ENCODE measurements at places on chromosomes 7 and 10.

- no peak for DNase-seq
Measured at GRCh38 chr7:32680259-32681173, 185.2 kb downstream of the AVL9 start.

DNA sequence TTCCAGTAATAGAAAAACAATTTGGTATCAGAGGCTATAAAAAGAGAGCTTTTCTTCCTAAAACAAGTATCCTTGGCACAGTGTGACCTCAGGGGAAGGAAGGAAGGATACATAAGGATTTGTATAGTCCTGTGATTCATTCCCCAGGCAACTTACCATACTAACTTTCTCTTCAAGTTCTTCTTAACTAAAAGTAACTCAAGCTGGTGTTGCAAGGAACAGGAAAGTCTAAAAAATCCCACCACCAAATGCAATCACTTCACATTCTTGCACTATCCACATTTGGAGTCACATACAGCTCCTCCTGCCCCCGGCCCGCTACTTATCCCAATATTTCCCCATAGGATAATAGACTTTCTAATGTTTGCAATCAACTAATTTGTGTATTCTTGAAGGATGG lies 84.8 kb downstream of the PRKAG2 start:
- DNase-seq: no peak

GRCh38 chr7:76301000-76301399 lies 1.5 kb upstream of the HSPB1 start:
- DNase-seq: no peak

GRCh38 chr10:79149662-79150443 lies 81.1 kb downstream of the ZMIZ1 start:
- peak; percentile 90 for DNase-seq

- DNase-seq: peak; percentile 15
Measured at GRCh38 chr10:120943542-120943941, 92.4 kb downstream of the WDR11 start.

GRCh38 chr7:43847496-43847895 lies 21.8 kb downstream of the MRPS24 start:
- no peak for DNase-seq

- no peak for DNase-seq
Measured at GRCh38 chr7:132337450-132338080, 238.7 kb downstream of the PLXNA4 start.

DNA sequence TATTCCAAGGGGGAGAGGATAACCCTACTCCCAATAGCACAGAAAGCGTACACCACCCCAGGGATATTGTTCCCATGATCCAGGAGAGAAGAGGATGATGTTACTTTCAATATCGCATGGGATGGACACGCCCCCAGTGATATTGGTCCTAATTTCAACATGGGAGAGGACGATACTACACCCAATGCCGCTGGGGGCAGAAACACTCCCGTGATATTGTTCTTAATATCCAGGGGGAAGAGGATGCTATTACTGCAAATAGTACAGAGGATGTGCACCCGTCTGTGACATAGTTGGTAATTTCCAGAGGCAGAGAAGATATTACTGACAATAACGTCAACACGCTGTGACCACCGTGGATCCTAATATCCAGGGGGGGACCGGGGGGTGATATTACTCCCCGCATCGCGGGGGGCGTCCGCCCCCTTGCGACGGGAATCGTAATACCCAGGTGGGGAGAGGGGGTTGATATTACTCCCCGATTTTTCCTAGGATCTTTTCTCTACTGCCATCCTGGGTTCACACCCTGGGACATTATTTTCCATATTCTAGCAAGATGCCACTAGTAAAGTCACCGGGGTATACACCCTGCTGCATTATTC lies 16.6 kb downstream of the MEIG1 start:
- DNase-seq: peak; percentile 26

GRCh38 chr10:23399701-23400144 lies 39.2 kb upstream of the OTUD1 start:
- peak; percentile 23 for DNase-seq

GRCh38 chr10:115937768-115938056 lies 335.3 kb downstream of the GFRA1 start:
- DNase-seq: no peak

GRCh38 chr7:84666651-84667050 lies 472.1 kb upstream of the SEMA3A start:
- DNase-seq: no peak

DNA sequence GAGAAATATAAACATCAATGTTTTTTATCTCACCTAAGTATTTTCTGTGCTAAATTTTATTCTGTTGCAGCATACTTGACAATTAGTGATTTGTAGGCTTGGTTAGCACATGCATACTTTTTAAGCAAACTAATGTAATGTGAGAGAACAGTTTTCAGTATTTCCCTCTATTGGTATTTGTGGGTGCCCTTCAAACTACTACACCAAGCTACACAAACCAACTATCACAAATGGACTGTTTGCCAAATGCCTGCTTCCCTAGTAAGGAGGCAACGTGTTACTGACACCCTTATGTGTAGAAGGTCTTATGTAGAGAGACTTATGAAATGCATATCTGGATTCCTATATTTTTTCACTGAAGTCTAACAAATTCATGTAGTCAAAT lies 98.4 kb upstream of the FZD1 start:
- DNase-seq: no peak

DNA sequence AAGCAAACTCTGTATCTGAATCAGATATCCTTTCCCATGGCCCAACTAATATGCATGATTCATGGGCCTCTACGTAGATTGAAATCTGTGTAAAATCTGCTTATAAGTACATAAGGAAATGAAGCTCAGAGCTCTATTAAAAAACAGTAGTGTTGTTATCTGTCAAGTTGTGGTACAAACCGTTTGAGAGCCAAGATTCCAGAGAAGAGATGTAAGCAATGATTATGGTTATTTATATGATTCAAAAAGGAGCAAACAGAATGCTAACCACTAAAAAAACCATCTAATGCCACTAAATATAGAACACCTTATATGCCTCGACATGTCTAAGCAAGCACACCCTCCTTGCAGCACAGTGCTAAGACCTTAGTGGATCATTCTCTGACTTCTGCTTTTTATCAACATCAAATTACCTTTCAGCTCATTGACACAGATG lies 26.6 kb downstream of the RPP38 start:
- DNase-seq: no peak

- DNase-seq: no peak
Measured at GRCh38 chr10:83677795-83678194, 461.5 kb upstream of the GHITM start.

- no peak for DNase-seq
Measured at GRCh38 chr7:106883456-106884026, 18.5 kb downstream of the PIK3CG start.

DNA sequence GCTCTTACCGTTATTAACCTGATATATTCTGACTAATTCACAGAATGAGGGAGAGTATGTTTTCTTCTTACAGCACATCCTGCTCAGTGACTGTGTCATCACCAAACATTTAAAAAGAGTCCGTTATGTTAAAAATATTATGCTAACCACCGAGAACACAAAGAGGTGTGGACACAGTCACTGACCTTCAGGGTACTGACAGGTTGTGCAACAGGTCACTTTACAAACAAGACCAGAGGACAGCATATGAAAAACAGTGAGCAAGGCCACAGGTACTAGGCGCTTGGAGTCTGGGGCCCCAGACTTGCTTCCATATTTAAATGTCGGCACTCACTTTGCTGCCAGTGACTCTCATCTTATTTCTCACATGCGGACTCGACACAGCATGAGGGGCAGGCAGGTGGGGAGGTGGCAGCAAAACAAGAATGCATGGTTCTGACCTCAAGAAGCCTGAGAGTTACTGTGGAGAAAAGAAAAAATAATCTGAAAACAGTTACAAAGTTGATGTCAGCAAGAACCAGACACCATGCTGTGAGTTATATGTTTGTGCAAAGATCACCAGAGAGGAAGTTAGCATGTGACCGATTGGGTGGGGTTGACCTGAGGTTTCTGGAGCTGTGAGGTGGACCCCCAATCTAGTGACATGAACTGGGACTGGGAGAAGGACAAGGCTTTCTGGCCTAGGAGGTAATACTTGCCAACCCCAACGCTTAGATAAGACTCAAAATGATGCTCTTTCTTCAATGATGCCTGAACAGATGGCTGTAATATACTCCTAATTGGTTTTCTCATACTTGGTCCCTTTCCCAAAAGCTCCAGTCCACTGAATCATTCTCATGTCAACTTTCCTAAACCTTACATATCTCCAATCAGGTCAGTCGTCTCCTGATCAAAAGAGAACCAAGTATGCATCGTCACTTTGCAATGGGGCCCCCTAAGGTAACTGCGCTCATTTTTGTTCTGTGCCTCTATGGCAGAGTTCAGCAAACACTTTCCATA lies 102.4 kb downstream of the HIPK2 start:
- no peak for DNase-seq

DNA sequence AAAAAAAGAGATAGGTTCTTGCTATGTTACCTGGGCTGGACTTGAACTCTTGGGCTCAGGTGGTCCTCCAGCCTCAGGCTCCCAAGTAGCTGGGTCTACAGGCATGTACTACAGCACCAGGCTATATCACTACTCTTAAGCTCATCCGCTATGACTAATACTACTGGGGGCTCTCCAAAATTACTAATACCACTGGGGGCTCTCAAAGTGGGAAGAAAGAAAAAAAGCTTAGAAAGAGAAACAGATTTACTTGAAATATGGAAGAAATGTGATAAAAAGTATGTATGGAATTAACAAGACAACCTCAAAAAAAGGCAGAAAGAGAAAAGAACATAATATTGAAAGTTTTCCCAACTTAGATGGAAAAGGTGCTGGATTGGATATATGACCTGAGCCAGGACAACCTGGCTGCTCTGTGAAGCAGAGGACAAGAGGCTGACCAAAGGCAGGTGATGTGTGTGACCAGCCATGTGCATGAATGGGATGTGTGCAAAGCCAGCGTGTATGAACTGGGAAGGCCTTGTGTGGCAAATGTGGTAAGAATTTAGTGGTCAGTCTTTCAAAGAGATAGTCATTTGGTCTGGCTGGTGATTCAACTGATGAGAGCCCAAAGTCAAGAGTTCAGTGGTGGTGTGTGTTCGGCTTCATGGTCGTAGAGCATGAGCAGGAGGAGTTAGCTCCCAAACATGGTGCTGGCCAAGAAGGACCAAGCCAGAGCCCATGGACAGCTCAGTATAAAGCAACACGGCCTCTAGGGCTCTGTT lies 232.4 kb upstream of the KLF14 start:
- DNase-seq: no peak

- DNase-seq: no peak
Measured at GRCh38 chr7:31121601-31122000, 69.5 kb downstream of the ADCYAP1R1 start.

GRCh38 chr10:46224414-46224682 lies 62.4 kb upstream of the ANTXRL start:
- no peak for DNase-seq

- no peak for DNase-seq
Measured at GRCh38 chr10:104336821-104337467, 1.3 kb downstream of the ITPRIP start.

DNA sequence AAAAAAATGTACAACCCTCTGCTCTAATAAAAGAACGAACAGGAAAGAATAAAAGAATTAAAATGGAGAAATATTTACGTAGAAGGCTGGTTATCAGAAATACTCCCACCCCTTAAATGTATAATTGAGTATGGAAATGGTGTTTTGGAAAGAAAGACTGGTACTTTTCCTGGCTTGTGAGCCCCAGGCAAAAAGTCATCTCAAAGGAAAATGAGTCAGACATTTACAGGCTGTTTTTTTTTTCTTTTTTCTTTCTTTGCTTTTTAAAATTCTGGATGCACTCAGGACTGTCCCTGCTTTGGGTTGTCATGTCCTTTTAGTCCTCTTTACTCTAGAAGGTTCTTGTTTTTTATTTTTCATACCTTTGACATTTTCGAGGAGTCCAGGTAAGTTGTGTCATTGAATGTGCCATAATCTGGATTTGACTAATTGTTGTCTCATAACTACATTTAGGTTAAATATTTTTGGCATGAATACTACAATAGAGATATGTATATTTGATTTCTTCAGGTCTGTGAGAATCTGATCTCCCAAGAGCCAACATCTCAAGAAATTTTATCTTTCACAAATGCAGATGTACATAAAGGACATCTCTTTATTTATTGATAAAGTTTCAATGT lies 313.0 kb upstream of the GLI3 start:
- no peak for DNase-seq

GRCh38 chr10:4431114-4431863 lies 394.7 kb upstream of the AKR1E2 start:
- peak; percentile 65 for DNase-seq

- DNase-seq: no peak
Measured at GRCh38 chr7:112669306-112669705, 120.9 kb downstream of the TMEM168 start.

GRCh38 chr7:69728304-69728703 lies 130.0 kb downstream of the AUTS2 start:
- DNase-seq: no peak

- DNase-seq: no peak
Measured at GRCh38 chr7:128122576-128123290, 91.5 kb upstream of the LRRC4 start.

DNA sequence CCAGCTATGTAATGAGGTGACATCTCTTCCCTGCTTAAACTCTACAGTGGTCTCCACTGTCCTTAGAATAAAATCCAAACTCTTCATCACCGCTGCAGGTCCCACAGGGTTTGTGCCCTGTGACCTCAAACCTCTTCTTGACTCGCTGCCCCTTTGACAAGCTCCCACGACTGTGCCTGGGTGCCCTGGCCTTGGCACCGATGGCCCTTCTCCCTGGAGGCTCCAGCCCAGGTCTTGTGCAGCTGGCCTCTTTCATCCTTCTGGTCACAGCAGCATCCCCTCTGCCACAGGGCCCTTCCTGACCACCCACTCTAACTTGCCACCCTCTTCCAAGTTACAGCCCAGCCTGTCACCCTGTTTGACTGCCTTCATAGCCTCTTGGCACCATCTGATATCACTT lies 108.2 kb downstream of the DLG5 start:
- no peak for DNase-seq

GRCh38 chr7:28020302-28020940 lies 160.2 kb downstream of the JAZF1 start:
- DNase-seq: peak; percentile 89

DNA sequence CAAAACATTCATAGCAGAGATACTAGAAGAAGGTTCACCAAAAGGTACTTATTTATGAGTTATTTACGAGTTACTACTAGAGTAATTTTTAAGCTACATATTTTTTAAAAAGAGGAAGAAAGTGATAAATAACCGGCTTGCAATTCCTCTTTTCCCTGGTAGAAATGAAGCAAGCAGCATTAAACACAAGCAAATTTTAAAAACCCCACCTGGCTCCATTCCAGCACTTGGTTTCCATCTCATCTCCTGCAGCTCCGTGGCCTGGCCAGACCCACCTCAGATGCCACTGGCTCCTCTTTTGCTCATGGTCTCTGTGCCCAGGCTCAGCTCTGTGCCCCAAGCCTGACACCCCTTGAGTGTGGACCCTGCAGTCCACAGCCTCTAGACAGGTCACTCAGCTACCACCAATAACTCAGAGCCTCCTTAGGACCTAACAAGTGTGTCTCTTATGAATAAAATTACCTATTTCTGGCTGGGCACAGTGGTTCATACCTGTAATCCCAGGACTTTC lies 479.5 kb downstream of the TNS3 start:
- DNase-seq: no peak

GRCh38 chr7:154347700-154348266 lies 295.6 kb downstream of the DPP6 start:
- DNase-seq: no peak

- DNase-seq: no peak
Measured at GRCh38 chr10:98380493-98381339, 34.3 kb downstream of the PYROXD2 start.

- DNase-seq: no peak
Measured at GRCh38 chr7:66626331-66626934, 2.2 kb upstream of the KCTD7 start.

GRCh38 chr7:36064676-36065075 lies 88.4 kb upstream of the EEPD1 start:
- DNase-seq: no peak

GRCh38 chr10:10292501-10292900 lies 725.2 kb upstream of the CELF2 start:
- no peak for DNase-seq

All from urothelium cell line (cell line).